Caco-2 (cell line): ENCODE measurements at places on chromosomes 3 and 15. TPM values are rescaled to one million over a fixed set of nuclear protein-coding genes. Genes with fewer than 3 reads are reported as not detected.

DNA sequence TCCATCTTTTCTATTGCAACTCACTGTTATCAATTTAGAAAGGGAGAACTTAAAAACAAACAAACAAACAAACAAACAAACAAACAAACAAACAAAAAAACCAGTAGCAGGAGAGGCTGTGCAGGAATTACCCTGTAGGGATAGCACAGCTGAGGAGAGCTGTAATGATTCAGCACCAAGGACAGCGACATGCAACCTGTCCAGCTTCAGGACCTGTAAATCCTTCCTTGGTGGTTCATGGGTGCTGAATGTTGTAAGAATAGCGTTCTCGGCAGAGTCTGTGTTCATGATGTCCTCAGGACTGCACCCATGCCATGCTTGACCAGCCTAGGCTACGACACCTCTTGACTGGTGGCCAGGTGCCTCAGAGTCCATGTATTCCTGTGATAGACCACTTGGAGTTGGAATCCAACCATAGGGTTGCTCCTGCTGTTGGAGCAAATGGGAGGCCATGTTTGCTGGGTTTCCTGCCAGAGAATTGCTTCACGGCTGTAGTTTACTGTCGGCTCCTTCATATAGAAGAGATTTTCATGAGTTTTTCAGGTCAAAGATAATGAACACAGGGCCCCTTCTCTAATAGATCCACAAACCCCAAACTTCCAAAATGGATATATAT is 65.9 kb downstream of the CACNA2D3 start:
- peak; percentile 73 for DNase-seq

GRCh38 chr3:110608566-110608965 is 463.1 kb upstream of the NECTIN3 start:
- DNase-seq = no peak

GRCh38 chr3:14784087-14784681 is 34.6 kb upstream of the FGD5 start:
- DNase-seq = no peak

DNA sequence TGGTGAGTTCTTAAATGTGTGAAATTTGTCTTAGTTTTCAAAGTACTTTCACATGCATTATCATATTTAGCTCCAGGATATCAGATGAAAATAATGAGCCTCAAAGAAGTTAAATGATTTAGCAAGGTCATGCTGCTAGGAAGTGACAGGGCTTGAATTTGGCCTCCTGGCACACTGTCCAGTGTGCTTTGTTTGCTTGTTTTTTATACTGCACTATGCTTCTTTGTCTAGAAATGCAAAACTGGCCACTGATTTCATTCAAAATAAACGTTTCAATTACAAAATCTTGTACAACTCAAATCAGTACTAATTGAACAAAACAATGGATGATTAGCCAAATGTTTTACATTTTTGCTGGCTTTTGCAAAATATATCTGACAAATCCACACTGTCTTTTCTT is 583.3 kb upstream of the CBLB start:
- no peak for DNase-seq

DNA sequence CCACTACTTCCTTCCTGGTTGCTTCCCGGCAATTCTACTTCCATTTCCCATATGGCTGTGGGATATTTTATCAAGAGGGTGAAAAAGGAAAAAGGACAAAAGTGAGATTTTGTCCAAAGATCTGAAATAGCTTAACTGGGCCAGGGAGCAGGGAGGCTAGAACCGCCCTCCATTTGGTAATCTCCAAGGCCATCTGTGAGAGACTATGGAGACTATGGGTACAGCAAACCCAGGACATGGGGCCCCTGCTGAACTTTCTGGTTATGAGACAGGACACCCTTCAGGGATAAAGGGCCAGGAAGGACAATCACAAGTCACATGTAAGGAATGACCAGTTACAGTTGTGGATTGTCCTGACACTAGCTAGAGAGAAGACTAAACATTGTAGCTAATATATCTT is 24.3 kb downstream of the ZSCAN2 start:
- DNase-seq = no peak

GRCh38 chr3:57179580-57180410 is 14.6 kb upstream of the IL17RD start:
- DNase-seq = no peak

The PARP6 gene
- total RNA-seq = 62.2 and 64.6 TPM in 2 replicates

- no peak for DNase-seq
These were observed 295.2 kb upstream of the THBS1 start for GRCh38 chr15:39285663-39286062.

The RAB6B gene
- total RNA-seq = 2.5 and 3.2 TPM in 2 replicates

GRCh38 chr3:174533286-174533685 is 325.8 kb upstream of the NAALADL2 start:
- DNase-seq = no peak

GRCh38 chr3:176505878-176506621 is 691.2 kb downstream of the TBL1XR1 start:
- DNase-seq = no peak
